Right lung (tissue), 10 donors: ENCODE measurements at places on chromosomes 11 and 22.
A peak's percentile ranks its signal among the peaks of the same experiment; 100 is the strongest.

DNA sequence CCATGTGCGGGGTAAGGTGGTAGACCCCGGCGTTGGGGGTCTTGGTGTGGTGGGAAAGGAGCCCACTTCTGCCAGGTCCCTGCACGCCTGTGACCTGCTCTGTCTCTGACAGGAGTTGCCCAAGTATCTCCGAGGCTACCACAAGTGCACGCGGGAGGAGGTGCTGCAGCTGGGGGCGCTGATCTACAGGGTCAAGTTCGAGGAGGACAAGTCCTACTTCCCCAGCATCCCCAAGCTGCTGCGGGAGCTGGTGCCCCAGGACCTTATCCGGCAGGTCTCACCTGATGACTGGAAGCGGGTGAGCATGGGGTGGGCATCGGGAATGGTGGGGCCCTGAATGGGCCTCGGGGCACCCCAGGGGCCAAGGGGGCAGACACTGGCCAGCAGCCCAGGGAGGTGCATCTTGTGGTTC lies 83.0 kb downstream of the MYO7A start:
- DNase-seq, result no peak

DNA sequence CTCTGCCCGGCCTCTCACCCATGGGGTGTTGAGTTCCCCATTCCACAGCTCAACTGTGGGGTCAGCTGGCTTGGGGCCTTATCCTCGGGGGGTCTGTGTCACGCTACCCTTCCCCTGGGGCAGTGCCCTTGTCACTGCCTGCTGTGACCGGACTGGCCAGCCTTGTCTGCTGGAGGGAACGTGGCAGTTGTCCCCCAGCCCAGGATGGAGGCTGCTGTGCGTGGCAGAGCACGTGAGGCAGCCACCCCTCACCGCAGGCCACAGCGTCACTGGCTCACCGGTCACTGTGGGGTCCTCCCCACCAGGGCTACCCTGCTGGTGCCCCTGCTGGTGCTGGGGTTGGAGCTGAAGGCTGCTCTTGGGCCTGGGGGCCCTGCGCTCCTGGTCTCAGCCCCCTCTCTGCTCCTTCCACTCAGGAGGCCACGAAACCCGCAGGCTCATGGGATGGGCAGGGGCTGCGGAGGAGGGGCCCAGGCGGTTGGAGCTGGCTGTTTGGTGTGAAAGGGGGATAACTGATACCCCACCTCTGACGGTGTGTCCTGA lies 13.4 kb downstream of the BRSK2 start:
- no peak for DNase-seq

- no peak for DNase-seq
Observed at GRCh38 chr11:22449441-22449840, 111.3 kb downstream of the SLC17A6 start.

GRCh38 chr22:31618057-31618456 lies 44.0 kb downstream of the PISD start:
- no peak for DNase-seq

- DNase-seq, result peak; percentile 38
Observed at GRCh38 chr11:115338476-115338875, 165.7 kb downstream of the CADM1 start.

DNA sequence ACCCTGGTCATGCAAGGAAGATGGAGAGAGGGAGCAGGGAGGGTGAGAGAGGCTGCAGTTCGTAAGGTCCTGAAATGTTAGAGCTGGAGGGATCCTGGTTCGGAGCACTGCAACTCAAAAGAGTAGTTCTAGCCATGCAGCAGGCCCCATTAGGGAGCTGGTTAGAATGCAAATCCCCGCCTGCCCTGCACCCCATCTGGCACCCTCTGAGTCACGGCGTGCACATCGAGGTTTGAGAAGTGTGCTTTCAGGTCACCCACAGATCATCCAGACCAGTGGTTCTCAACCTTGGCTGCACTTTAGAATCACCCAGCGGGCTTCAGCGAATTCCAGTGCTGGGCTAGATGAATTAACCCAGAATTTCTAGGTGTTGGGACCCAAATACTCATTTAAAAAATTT lies 48.2 kb downstream of the ST3GAL4 start:
- DNase-seq, result no peak

DNA sequence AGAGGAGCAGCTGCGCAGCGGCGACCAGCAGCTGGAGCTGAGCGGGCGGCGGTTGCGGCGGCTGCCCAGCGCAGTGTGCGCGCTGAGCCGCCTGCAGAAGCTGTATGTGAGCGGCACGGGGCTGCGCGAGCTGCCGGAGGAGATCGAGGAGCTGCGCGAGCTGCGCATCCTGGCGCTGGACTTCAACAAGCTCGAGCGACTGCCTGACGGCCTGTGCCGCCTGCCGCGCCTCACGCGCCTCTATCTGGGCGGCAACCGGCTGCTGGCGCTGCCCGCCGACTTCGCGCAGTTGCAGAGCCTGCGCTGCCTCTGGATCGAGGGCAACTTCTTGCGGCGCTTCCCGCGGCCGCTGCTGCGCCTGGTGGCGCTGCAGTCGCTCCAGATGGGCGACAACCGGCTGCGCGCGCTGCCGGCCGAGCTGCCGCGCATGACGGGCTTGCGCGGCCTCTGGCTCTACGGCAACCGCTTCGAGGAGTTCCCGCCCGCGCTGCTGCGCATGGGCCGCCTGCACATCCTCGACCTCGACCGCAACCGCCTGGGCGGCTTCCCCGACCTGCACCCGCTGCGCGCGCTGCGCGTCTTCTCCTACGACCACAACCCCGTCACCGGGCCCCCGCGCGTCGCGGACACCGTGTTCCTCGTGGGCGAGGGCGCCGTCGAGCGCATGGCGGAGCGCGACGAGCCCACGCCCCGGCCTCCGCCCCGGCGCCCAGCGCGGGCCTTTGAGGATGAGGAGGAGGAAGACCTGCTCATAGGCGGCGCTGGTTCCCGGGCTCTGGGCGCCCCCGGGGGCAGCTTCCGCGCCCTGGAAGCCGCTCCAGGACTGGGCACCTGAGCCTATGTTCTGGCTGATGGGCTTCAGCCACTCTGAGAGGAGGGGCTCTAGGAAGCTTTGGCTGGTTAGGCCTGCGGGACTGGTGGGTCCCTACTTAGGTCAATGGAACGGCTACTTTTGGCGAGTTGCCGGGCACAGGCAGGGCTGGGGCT lies 787 bp downstream of the LRRC10B start:
- peak; percentile 74 for DNase-seq

DNA sequence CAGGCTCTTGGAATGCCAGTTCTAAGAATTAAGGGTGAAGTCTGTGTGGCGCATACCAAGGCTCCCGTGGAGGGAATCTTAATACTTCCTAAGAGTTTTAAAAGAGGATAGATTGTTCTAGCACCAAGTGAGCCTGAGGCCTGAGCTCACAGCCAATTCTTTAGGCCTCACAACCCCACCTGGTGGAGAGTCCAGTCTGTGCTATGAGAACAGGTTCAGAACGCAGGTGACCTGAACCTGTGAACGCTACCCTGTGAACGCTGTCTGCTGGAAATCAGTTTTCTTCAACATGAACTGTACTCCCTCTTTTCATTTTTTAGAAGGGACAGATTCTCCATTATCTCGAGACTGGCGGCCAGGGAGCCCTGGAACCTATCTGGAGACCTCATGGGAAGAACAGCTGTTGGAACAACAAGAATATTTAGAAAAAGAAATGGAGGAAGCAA lies 43.2 kb upstream of the DLAT start:
- no peak for DNase-seq

- DNase-seq, result no peak
Observed at GRCh38 chr11:124190298-124191139, 7.4 kb downstream of the OR10D3 start.

DNA sequence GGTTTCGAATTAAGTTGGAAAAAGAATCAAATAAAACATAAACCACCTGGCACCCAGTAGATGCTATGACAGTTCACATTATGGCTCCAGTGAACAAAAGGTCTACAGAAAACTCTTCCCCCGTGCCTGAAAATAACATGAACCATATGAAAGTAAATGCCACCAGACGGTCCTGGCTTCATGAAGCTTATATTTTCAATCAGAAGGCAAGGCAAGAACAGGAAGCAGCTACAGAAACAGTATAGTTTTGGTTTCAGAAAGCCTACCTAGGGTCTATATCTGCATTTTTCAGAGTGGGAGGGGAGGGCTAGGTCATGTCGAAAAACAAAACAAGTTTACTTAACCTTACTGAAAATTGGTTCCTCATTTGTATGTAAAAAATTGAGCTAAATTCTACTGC lies 9.8 kb downstream of the RAB30 start:
- DNase-seq, result no peak
